ENCODE measurements at places on chromosomes 3 and 15.

- DNase-seq: no peak
Observed at GRCh38 chr15:58532126-58532525, 100.3 kb downstream of the LIPC start.

- no peak for DNase-seq
Observed at GRCh38 chr3:16881896-16882630, 2.7 kb upstream of the PLCL2 start.

DNA sequence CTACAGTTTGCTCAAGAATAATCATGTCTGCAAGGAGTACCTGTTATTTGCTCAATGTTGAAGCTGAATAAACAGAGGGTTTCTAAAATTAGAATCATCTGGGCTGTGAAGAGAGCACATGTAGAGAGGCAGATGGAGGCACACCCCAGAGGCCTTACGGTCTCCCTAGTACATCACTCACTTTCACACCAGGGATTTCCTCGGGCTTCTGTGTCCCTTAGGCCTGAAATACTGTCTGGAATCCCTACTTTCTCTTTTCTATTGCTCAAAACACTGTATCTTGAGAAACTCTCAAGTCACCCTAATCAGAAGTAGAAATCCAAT, 473.7 kb upstream of the ROBO2 start:
- DNase-seq: no peak

DNA sequence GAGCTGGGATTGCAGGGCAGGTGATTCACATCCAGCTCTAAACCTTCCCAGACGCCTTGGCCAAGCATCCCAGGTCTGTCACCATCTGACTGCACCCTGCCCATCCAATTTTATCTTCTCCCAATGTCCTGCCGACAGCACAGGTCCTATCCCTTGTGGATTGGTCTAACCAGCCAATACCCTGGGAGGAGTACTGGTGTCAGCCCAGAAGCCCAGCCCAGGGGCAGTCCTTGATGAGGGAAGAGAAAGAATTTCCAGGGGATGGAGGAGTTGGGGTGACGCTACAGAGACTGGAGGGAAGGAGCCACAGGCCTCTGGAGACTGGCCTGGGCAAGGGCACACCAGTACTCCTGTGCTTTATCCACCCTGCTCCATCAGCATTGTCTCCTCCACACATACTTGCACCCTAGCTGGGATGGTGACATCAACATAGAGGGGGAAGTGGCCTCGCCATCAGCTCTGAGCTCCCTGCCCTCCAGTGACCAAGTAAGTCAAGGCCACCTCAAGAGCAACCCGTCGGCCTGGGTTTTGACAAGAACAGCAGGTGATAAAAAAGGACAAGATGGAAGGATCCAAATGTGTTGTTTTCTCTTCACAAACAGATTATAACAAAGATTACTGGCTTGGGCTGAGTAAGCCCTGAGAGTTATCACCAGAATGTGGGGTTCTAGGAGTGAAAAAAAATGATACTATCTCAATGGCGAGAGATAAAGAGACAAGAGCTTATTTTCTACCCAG, 114.6 kb downstream of the AQP9 start:
- DNase-seq: no peak

- DNase-seq: no peak
Observed at GRCh38 chr3:178382449-178383061, 153.7 kb upstream of the KCNMB2 start.
